ENCODE measurements at places on chromosomes 2 and 18. TPM values are rescaled to one million over a fixed set of nuclear protein-coding genes. Genes with fewer than 3 reads are reported as not detected.

- H3K4me1 ChIP-seq, result no peaks in the 10 kb centered on the region
- no peak overlapping the region for H3K27ac ChIP-seq
- H3K27me3 ChIP-seq, result peaks cover 4% of the 10 kb centered on the region
Measured at GRCh38 chr2:64685430-64685829, 31.7 kb upstream of the SERTAD2 start.

DNA sequence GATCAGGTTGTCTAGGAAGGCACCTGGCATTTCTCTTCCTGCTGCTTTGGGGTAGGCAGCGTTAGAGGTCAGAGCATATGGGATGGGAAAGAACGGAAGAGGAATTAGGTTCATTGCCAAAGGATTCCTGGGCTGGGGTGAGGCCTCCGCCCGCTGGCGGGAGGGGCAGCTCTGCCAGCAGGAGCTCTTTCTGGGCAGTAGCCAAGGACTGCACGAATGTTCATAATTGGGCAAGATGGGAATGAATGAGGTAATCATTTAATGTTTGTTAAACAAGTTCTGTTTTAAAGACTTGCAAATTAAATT is 253.9 kb downstream of the AGAP1 start:
- H3K4me1 ChIP-seq, result no peaks in the 10 kb centered on the region
- DNase-seq, result no peak
- no peaks in the 10 kb centered on the region for H3K36me3 ChIP-seq
- no peak overlapping the region for H3K27ac ChIP-seq
- H3K27me3 ChIP-seq, result no peaks in the 10 kb centered on the region
- no peak overlapping the region for H3K4me3 ChIP-seq

GRCh38 chr18:25005541-25006403 is 346.2 kb downstream of the ZNF521 start:
- no peak overlapping the region for H3K4me3 ChIP-seq
- DNase-seq, result no peak
- no peak overlapping the region for H3K27ac ChIP-seq
- no peaks in the 10 kb centered on the region for H3K27me3 ChIP-seq
- H3K36me3 ChIP-seq, result no peaks in the 10 kb centered on the region

DNA sequence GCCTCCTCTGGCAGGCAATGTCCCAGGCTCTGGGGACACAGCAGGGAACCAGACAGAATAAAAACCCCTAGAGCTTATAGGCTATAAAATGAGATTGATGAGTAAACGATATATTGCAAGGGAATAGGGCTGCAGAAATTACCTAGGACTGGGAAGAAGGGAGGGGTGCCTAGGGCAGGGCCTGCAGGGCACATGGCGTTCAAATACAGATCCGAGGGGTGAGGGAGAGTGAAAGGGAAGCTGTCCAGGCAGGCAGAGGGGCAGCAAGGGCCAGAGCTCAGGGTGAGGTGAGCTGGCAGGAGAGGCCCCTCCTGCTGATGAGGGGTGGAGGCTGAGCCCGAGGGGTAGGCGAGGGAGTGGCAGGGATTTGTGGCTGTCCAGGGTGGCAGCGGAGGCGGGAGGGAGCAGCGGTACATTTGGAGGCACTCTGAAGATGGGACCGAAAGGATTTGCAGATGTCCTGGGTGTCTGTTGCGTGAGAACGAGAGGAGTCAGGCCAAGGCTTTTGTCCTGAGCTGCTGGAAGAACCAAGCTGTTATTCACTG is 33.7 kb downstream of the KCNIP3 start:
- no peaks in the 10 kb centered on the region for H3K36me3 ChIP-seq
- no peak overlapping the region for H3K27ac ChIP-seq
- no peak for DNase-seq

- no peaks in the 10 kb centered on the region for H3K4me1 ChIP-seq
- H3K4me3 ChIP-seq, result no peak overlapping the region
- peaks cover 27% of the 10 kb centered on the region for H3K27me3 ChIP-seq
- no peak overlapping the region for H3K27ac ChIP-seq
- no peaks in the 10 kb centered on the region for H3K36me3 ChIP-seq
- DNase-seq, result no peak
Measured at GRCh38 chr2:45102579-45103117, 93.4 kb upstream of the SIX2 start.

DNA sequence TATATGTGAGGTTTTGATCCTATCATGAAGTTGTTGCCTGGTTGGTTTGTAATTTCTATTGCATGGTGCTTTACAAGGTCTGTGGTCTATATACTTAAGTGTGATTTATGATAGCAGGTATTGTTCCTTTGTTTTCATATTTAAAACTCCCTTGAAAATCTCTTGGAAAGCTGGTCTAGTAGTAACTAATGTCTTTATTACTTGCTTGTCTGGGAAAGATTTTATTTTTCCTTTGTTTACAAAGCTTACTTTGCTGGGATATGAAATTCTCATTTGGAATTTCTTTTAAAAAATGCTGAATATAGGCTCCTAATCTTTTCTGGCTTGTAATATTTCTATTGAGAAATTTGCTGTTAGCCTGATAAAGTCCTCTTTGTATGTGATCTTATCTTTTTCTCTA is 862.9 kb upstream of the NXPH2 start:
- no peak overlapping the region for H3K27ac ChIP-seq
- DNase-seq, result no peak
- H3K36me3 ChIP-seq, result no peaks in the 10 kb centered on the region
- H3K27me3 ChIP-seq, result no peaks in the 10 kb centered on the region

DNA sequence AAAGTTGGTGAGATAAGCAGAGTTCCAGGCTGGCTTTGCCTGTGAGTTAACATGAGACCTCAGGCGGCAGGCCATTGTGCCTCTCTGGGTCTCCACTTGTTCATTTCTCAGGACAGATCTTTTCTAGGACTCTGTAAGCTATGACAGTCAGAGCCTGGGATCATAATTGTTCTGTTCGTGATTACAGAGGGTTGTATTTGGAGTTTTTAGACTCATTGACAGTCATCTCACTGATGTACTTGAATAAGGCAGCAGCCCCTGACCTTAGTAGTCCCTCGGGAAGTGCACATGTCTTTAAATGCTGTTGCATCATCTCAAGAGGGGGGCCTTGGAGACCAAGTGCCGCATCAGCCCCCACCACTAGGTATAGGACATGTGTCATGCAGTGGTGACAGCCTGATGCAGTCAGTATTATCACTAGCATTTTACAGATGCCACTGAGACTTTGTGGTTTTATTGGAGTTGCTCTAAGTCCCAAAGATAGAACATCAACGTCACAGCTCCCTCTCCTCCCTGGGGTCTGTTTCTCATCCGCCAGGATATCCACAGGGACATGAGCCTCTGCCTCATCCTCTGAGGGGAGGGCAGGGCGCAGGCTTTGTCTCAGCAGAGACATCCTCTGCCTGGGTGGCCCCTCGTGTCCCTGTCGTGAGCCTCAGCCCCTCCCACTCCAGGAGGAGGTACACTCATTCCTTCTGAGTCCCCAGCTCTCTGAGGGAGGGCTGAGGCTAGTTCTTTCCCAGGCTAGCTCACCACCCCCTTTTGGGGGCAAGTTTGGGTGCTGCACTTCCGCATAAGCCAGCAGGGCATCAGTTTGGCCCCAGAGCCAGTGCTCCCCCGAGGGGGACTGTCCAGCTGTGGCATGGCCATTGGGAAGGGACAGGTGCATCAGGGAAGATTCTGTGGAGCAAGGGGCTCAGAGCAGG is 14.1 kb downstream of the GLI2 start:
- no peaks in the 10 kb centered on the region for H3K4me1 ChIP-seq
- no peaks in the 10 kb centered on the region for H3K36me3 ChIP-seq
- no peak overlapping the region for H3K27ac ChIP-seq
- peaks cover 19% of the 10 kb centered on the region for H3K27me3 ChIP-seq
- DNase-seq, result peak; percentile 9

- no peak for DNase-seq
- H3K27me3 ChIP-seq, result no peaks in the 10 kb centered on the region
- no peaks in the 10 kb centered on the region for H3K4me1 ChIP-seq
- H3K27ac ChIP-seq, result no peak overlapping the region
- no peak overlapping the region for H3K4me3 ChIP-seq
Measured at GRCh38 chr2:80016171-80016570, 288.4 kb downstream of the LRRTM1 start.

- H3K27me3 ChIP-seq, result peaks cover 4% of the 10 kb centered on the region
- no peak overlapping the region for H3K4me3 ChIP-seq
- no peaks in the 10 kb centered on the region for H3K4me1 ChIP-seq
- no peaks in the 10 kb centered on the region for H3K36me3 ChIP-seq
- no peak overlapping the region for H3K27ac ChIP-seq
Measured at GRCh38 chr2:12071318-12071717, 324.9 kb downstream of the LPIN1 start.

DNA sequence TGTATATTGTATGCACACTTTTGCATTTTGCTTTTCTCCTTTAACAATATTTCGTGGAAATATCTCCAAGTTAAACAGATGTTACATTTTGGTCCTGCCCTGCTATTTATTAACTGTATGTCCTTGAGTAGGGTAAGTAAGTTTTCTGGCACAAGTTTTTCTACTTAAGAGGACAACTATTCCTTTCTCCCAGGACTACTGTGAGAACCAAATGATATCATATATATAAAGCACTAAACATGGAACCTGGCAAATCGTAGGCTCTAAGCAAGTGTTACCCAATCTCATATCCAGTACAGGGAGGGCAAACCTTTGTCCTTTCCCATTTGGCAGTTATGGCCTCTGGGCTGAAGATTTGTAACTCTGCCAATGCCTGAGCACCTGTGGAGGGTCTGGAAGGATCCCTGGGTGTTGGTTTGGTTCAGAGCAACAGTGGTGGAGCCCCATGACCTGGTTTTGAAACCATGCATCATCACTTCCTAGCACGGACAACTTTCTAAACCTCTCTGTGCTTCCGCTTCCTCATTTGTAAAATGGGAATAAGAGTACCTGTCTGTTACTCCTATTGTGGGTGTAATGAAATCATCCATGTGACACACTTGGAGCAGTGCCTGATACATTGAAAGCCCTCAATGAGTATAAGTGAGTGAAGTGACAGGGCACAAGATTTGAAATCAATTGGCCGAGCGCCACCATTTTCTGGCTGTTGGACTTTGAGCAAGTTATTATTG is 28.3 kb upstream of the ICOS start:
- peaks cover 11% of the 10 kb centered on the region for H3K36me3 ChIP-seq
- H3K4me3 ChIP-seq, result no peak overlapping the region
- no peak for DNase-seq
- peaks cover 26% of the 10 kb centered on the region for H3K4me1 ChIP-seq

DNA sequence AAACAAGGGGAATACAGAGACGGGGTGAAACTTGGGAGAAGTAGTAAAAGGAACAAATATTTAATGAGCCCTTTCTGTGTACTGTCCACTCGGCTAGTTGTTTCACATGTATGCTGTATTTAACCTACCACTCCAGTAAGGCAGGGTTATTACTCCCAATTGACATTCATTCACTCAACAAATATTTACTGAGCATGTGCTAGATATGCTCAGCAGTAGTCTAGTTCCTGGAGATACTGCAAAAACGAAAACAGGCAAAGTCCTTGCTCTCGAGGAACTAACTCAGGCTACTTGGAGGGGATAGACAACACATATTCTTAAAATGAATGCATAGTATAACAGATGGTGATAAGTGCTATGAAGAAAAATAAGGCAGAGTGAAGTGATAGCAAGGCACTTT is 207.3 kb downstream of the SS18 start:
- no peak for DNase-seq
- no peak overlapping the region for H3K27ac ChIP-seq
- no peaks in the 10 kb centered on the region for H3K36me3 ChIP-seq
- H3K27me3 ChIP-seq, result no peaks in the 10 kb centered on the region
- no peak overlapping the region for H3K4me3 ChIP-seq
- no peaks in the 10 kb centered on the region for H3K4me1 ChIP-seq

GRCh38 chr2:16135196-16135912 is 195.0 kb downstream of the MYCN start:
- H3K27ac ChIP-seq, result no peak overlapping the region
- no peaks in the 10 kb centered on the region for H3K4me1 ChIP-seq
- DNase-seq, result no peak

GRCh38 chr2:205637320-205637602 is 45.0 kb upstream of the NRP2 start:
- no peaks in the 10 kb centered on the region for H3K36me3 ChIP-seq
- H3K4me3 ChIP-seq, result no peak overlapping the region
- no peak for DNase-seq
- peaks cover 4% of the 10 kb centered on the region for H3K4me1 ChIP-seq

GRCh38 chr2:88543541-88544057 is 83.7 kb downstream of the EIF2AK3 start:
- H3K4me1 ChIP-seq, result no peaks in the 10 kb centered on the region
- H3K36me3 ChIP-seq, result no peaks in the 10 kb centered on the region
- peaks cover 3% of the 10 kb centered on the region for H3K27me3 ChIP-seq
- no peak overlapping the region for H3K4me3 ChIP-seq

- peak overlapping the region; percentile 44 for H3K27ac ChIP-seq
- no peak overlapping the region for H3K4me3 ChIP-seq
- peak; percentile 16 for DNase-seq
- peaks cover 34% of the 10 kb centered on the region for H3K4me1 ChIP-seq
- H3K36me3 ChIP-seq, result peaks cover 20% of the 10 kb centered on the region
- H3K27me3 ChIP-seq, result peaks cover 4% of the 10 kb centered on the region
Measured at GRCh38 chr2:171247741-171248662, 87.3 kb upstream of the TLK1 start.

DNA sequence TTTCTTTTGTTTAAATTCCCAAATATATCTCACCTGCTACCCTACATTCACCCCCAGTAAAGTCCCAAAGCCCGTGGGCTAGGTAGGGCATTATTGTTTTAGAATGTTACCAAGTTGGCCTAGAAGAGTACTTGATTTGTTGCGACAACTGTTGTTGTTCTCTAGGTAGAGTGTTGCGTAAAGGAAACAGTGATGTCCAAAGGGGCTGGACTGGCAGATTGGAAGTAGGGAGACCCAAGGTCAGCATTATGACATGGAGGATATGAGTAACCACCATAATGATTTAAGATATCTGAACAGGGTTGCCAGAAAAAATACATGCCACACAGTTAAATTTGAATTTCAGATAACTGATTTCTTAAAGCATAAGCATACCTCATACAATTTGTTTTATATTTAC is 39.2 kb downstream of the SCN1A start:
- H3K4me3 ChIP-seq, result no peak overlapping the region
- no peak overlapping the region for H3K27ac ChIP-seq
- DNase-seq, result no peak
- H3K4me1 ChIP-seq, result no peaks in the 10 kb centered on the region
- peaks cover 5% of the 10 kb centered on the region for H3K27me3 ChIP-seq
- no peaks in the 10 kb centered on the region for H3K36me3 ChIP-seq

GRCh38 chr2:18475884-18476283 is 84.6 kb downstream of the RDH14 start:
- H3K27me3 ChIP-seq, result peaks cover 2% of the 10 kb centered on the region
- H3K4me1 ChIP-seq, result no peaks in the 10 kb centered on the region
- H3K36me3 ChIP-seq, result no peaks in the 10 kb centered on the region
- DNase-seq, result no peak
- no peak overlapping the region for H3K4me3 ChIP-seq

GRCh38 chr2:214651451-214651850 is 158.0 kb downstream of the BARD1 start:
- no peak for DNase-seq
- no peak overlapping the region for H3K27ac ChIP-seq
- no peak overlapping the region for H3K4me3 ChIP-seq

ICOS gene
- 63.0 TPM for total RNA-seq

TXNDC2 gene
- total RNA-seq, result 0.30 TPM

NEU2 gene
- total RNA-seq, result not detected

NCK2 gene
- total RNA-seq, result 75.9 TPM

SPP2 gene
- total RNA-seq, result not detected

ADCYAP1 gene
- not detected for total RNA-seq

Data from activated CD4-positive, alpha-beta memory T cell treated with anti-CD3 and anti-CD28 coated beads, Interleukin-2, amount 10 ng/mL, durations not matched to agents 7 days and 5 days (primary cell).